DMS79 (cell line): ENCODE measurements at places on chromosomes 3 and 15.

DNA sequence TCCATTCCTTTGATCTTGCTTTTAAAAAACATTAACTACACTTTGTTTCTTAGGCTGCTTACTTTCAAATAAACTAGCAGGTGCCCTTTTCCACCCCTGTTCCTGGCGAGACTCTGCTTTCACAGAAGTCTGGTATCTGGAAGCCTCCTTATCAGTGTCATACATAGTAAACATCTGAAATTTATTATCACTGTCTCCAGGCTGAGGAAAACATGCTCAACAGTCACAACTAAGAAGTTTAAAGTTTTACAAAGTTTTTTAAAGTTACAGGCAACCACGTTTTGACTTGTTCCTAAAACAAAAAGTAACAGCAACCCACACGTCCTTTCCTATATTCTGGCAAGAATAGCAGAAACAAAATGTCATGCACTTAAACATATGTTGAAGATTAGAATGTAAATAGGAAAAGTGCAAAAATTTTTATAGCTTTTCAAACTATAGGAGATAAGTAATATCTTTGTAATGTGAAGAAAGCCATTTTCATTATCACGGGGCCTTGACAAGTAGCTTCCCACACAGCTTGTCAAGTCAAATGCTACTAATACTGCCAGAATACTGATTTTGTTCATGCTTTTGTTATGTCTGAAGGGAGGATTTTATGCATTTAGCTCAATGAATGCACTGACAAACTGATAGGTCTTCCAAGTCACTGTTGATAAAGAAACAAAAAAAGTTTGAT, 275.2 kb upstream of the KCNMB2 start:
- DNase-seq, result no peak

DNA sequence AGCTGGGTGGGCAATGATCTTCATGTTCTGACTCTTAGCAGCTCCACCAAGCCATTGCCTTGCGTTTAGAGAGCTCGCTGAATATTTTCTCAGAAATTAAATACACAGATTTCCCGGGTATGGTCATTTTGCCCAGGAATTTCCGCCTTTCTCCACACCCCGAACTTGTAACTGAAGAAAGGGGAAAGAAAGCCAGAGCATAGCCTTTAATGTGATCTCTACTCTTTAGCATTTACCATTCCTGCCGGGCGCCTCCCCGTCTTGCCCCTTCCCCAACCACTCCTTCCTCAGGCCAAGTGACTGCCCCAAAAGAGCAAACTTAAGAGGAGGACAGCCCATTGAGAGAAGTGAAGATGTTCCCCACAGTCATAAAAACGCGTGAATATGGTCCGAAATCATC, 53.1 kb downstream of the LMCD1 start:
- DNase-seq, result no peak

GRCh38 chr3:176820764-176821163, 376.5 kb downstream of the TBL1XR1 start:
- no peak for DNase-seq

DNA sequence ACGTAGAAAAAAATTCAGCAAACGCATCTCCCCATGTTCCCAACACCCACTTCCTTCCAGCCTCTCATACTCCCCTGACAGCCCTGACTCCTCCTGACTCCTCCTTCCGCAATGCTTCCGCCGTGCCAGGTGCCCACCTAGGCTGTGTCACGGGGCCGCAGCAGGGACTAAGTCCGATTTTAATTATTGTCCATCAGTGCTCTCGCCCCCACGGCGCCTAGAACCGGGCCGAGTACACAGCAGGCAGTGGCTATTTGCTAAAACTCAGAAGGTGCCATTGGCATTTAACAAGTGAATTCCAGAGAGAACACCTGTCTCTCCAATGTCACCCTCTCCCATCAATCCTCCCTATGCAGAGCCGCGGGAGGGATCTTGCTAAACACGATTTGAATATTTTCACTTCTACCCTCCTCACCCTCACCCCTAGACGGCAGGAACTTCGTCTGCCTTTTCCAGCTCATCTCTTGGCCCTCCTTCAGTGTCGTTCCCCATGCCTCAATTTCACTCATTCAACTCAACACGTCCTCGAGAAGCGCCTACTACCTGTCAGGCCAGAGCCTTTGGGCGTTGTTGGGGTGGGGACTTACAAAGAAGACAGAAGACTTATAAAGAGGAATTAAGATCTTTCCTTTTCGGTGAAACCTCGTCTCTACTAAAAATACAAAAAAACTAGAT, 11.5 kb upstream of the SHF start:
- DNase-seq, result no peak

DNA sequence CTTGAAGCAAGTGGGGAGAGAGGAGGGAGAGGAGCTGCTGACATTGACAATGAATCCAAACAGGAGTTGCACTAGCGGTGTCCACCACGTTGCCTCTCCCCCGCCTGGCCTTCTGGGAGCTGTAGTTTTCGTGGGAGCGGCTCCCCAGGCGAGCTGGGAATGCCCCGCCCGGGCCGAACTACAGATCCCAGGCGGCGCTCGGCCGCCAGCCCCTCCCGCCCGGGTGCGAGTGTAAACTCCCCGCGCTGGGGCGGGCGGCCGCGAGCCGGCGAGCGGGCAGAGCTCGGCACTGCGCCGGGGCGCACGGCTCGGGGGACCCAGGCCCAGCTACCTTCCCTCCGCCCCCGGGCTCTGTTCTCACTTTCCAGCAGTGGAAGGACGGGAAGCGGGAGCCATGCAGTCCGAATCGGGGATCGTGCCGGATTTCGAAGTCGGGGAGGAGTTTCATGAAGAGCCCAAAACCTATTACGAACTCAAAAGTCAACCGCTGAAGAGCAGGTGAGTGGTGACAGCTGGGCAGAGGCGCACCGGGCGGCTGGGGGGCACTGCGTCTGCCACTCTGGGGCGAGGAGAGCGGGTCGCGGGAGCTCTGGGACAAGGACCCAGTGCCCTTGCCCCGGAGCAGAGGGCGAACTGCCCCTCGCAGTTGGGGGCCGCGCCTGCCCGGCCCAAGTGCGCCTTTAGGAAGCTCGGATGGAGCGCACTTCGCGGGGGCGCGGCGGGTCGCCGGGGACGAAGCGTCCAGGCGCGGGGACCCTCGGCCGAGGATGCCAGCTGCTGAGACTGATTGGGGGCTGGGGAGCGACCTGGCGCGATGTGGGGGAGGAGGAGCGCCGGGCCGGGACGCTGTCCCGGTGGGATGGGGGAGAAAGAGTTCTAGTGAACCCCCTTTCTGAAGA, at the start of gene MITF:
Gene MITF (plus strand): TSS at position 261 of the 899 bp plus-strand sequence. CDS start 134 bp downstream, at position 395.
- DNase-seq, result no peak

GRCh38 chr3:170397685-170398084, 21.0 kb upstream of the CLDN11 start:
- no peak for DNase-seq

DNA sequence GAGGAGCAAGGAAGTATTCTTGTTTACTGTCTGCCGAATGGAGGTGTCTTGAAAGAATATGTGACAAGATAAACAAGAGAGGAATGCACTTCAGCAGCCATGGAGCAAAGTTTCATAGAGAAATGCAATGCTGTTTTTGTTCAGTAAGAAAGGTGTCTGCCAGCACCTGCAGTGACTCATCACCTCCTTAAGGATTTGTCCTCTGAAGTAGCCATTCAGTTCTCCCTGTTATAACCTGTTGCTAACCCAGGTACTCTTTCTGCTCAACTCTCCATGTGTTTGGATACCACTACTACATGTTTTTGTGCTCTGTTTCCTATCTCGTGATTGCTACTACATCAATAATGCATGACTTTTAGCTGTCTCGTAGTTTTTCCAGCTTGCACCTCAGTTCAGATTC, 328.9 kb downstream of the CHL1 start:
- no peak for DNase-seq

GRCh38 chr3:197030379-197031314, 1.0 kb upstream of the MELTF start:
- no peak for DNase-seq

GRCh38 chr3:135916310-135916709, 49.2 kb upstream of the PPP2R3A start:
- no peak for DNase-seq

- peak; percentile 70 for DNase-seq
These were observed 31.8 kb downstream of the LPP start for GRCh38 chr3:188185717-188186251.

GRCh38 chr3:16398648-16399047, 114.9 kb downstream of the RFTN1 start:
- no peak for DNase-seq

GRCh38 chr3:178772746-178773145, 236.5 kb downstream of the KCNMB2 start:
- no peak for DNase-seq

- DNase-seq, result no peak
These were observed 6.8 kb downstream of the LTK start for GRCh38 chr15:41506796-41507341.

DNA sequence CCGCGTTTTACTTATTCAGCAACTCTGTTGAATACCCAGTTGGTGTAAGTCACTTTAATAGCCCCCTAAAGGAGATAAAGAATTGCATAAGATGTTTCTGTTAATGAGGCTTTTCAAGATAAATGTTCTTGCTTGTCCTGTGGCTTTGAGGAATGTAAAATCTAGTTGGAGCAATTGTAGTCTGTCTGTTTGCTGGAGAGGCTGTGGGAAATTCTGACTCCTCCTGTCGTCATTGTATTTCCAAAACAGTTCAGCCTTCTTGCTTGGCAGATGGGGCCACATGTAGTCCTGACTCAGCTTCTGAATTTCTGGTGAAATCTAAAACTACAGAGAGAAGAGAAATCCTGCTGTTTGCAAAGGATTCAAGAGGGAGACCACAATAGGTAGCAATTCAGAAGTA, 114.4 kb downstream of the RYR3 start:
- DNase-seq, result no peak

- no peak for DNase-seq
These were observed 702.4 kb downstream of the TUSC7 start for GRCh38 chr3:117411971-117412370.

GRCh38 chr3:150059729-150060128, 89.0 kb upstream of the PFN2 start:
- peak; percentile 81 for DNase-seq

DNA sequence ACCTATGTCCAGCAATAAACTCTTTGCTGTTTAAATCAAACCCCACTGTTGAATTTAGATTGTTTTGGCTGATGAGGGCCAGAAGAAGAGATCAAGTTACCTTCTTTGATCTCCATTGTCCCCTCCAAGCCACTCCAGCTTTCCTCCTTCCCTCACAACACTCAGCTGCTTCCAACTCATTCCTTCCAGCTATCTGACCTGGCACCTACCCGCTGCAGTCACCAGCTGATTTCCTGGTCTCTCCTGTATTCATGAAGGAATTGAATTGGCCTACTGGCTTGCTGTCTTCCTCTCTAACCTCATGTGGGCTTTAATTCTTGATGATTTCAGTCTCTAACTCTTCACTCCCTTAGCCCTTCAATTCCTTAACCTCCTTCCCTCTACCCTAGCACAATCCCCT, 40.8 kb upstream of the ABHD17C start:
- DNase-seq, result no peak

- DNase-seq, result no peak
These were observed 90.6 kb downstream of the CNTN3 start for GRCh38 chr3:74523811-74524210.

DNA sequence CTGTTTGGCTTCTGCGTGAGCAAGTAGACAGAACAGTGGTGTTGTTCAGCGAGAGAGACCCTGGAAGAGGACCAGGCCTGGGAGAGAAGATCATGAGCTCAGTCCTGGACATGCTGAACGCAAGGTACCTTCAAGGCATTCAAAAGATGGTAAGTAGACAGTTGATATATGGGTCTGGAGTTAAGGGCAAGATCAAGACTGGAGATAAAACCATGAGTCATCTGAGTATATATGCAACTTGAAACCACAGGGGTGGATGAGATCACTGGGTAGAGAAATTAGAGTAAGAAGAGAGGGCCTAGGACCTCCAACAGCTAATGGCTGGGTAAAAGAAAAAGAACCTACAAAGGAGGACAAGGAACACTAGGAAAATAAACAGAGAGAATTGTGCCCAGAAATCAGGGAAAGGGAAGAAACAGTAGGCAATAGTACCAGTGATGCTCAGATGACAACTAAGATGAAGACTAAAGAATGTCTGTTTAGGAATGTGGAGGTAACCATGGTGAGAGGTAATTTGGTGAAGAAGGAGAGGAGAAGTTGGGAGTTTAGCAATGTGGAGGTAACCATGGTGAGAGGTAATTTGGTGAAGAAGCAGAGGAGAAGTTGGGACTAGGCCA, 343.2 kb upstream of the ADAMTS9 start:
- no peak for DNase-seq

GRCh38 chr15:66269326-66270090, 16.0 kb upstream of the MEGF11 start:
- no peak for DNase-seq
